Fibroblast of upper back skin (primary cell): ENCODE measurements at places on chromosomes 4 and X.
A peak's percentile ranks its signal among the peaks of the same experiment; 100 is the strongest.

- DNase-seq, result peak; percentile 90
These were observed 22.2 kb downstream of the PDGFC start for GRCh38 chr4:156949373-156949814.

DNA sequence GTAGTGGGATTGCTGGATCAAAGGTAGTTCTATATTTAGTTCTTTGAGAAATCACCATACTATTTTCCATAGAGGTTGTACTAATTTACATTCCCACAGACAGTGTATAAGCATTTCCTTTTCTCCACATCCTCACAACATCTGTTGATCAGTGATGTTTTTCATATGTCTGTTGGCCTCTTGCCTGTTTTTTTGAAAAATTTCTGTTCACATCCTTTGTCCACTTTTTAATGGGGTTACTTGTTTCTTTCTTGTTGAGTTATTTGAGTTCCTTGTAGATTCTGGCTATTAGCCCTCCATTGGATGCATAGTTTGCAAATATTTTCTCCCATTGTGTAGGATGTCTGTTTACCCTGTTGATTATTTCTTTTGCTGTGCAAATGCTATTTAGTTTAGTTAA lies 72.6 kb downstream of the STOX2 start:
- no peak for DNase-seq

- DNase-seq, result no peak
These were observed 586.6 kb downstream of the TLL1 start for GRCh38 chr4:166459621-166460020.

DNA sequence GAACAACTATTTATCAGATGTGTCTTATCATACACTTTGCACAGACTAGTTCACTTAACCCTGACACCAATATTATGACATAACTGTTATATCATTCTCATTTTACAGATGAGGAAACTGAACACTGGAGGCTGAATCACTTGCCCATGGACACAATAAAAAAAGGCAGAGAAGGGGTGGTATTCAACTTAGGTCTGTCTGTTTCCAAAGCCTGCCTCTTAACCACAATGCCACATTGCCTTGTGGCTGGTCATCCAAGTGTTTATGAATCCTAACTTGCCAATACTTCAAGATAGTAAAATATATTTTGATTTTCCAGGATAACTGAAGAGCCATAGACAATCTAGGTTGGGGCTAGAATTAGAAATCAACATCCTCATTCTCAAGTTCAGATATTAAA lies 327.8 kb downstream of the NR3C2 start:
- no peak for DNase-seq

DNA sequence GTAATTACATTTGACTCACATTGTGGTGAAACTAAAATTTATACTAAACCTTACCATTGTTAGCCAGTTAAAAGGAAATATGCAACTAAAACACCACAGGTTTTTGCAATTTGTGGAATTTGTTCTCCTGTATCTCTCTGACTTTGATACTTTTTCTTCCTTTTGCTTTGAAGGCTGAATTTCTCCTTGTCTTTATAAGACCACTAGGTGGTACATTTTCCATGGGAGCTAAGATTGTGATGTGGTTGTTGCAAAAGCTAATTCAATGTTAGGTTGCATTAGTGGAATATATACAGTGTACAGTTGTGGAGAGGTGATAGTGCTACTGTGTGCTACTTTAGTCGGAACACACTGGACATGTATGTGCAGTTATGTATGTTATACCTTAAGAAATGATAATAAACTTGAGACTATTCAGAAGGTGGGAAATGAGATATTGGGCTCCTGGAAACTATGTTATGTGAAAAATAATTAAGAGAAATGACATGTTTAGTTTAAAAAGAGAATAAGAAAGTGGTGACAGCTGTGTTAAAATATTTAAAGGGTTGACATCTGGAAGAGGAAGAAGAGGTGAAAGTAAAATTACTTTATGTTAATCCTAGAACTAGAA lies 70.3 kb downstream of the ARL9 start:
- DNase-seq, result peak; percentile 52
